ENCODE measurements at places on chromosomes 6 and 20. TPM values are rescaled to one million over a fixed set of nuclear protein-coding genes. Genes with fewer than 3 reads are reported as not detected.

The COL12A1 gene
- 134 TPM for polyA plus RNA-seq

The BCAS4 gene
- polyA plus RNA-seq = 2.7 TPM

The GRM1 gene
- 0.03 TPM for polyA plus RNA-seq

DNA sequence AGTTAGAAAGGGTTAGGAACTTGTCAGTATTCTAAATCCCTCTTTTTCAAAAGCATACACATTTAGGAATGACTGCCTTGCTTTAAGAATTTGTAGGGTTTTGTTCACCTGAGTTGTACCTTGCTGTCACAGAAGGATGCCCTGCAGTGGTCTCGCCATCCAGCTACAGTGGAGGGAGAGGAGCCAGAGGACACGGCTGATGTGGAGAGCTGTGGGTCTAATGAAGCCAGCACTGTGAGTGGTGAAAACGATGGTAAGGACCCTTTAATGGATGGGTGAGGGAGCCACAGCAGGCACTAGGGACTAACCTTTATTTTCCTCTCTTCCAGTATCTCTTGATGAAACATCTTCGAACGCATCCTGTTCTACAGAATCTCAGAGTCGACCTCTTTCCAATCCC lies 69.9 kb downstream of the ASXL1 start:
- DNase-seq = no peak
- no peaks in the 10 kb centered on the region for H3K4me1 ChIP-seq
- H3K4me3 ChIP-seq = no peak overlapping the region
- H3K27ac ChIP-seq = no peak overlapping the region
- no peaks in the 10 kb centered on the region for H3K36me3 ChIP-seq
- no peaks in the 10 kb centered on the region for H3K27me3 ChIP-seq

- no peaks in the 10 kb centered on the region for H3K36me3 ChIP-seq
- no peak overlapping the region for H3K4me3 ChIP-seq
- no peak overlapping the region for H3K27ac ChIP-seq
- no peak for DNase-seq
Observed at GRCh38 chr6:154591234-154591633, 80.7 kb upstream of the CNKSR3 start.

DNA sequence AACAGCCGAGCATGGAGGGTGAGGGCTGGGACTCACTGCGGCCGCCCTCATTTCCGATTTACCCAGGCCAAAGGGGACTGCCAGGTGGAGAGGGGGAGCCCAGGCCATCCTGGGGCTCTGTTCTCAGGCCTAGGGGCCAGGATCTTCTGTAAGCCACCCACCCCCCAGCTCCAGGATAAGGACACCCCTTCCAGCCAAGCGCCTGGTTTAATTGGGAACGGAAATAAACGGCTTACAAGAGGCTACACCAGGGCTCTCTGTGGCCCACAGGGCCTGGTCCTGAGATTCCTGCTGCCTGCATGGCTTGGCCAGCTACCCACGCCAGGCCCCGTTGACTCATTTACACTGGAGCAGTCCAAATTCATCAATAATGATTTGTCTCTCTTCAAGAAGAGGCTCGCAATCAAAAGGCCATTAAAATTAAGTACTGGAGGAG lies 68.1 kb upstream of the TOP1 start:
- no peak overlapping the region for H3K4me3 ChIP-seq
- H3K27ac ChIP-seq = no peak overlapping the region
- H3K27me3 ChIP-seq = no peaks in the 10 kb centered on the region
- DNase-seq = no peak
- peaks cover 1% of the 10 kb centered on the region for H3K4me1 ChIP-seq

Data from ovary (tissue), 10 donors.